ENCODE measurements at places on chromosomes 5 and 9.

DNA sequence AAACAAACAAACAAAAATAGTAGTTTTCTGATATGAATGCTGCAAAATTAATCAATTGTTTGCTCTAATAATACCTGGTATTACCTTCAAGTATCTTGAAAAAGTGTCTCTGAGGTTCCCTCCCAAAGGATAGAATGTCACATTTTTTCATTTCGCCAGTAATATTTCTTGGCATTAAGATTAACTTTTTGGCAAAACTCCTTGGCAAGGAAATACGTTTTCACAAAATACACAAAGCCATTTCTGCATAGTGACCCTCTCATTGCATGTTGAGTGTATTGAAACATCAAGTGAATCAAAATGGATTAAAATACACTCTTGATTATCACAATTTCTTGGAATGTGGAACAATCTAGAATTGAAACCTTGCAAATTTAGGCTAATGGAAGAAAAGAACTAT, 230.5 kb downstream of the ATPSCKMT start:
- no peak for DNase-seq

DNA sequence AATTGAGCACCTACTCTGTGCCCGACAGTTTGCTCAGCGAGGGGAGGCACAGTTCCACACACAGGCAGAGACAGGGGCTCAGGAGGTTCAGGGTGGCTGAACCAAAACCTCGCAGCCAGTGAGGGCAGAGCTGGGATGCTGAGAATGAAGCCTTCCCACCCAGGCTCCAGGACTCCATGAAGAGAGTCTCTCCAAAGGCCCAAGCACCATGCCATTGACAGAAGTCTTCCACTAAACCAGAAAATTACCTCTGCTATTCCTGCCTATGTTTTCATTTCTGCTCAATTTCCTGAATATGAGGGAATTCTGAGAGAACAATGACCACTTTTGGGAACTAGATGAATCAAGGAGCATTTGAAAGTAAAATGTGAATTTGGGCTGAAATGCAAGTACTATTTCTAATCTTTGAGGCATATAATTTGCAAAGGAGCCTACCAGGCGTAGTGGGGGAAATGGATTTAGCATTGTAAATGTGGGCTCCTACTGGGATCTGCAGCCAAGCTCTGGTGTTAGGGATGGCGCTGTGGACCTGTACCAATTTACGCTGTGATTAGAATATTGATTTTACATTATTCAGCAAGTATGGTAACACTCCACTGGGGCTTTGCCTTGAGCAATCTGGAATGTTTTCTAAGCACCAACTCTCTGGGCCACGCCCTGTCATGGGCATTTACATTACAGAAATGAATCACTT, 91.9 kb downstream of the DRD1 start:
- DNase-seq: no peak

GRCh38 chr9:4475301-4475700, 15.0 kb upstream of the SLC1A1 start:
- no peak for DNase-seq

DNA sequence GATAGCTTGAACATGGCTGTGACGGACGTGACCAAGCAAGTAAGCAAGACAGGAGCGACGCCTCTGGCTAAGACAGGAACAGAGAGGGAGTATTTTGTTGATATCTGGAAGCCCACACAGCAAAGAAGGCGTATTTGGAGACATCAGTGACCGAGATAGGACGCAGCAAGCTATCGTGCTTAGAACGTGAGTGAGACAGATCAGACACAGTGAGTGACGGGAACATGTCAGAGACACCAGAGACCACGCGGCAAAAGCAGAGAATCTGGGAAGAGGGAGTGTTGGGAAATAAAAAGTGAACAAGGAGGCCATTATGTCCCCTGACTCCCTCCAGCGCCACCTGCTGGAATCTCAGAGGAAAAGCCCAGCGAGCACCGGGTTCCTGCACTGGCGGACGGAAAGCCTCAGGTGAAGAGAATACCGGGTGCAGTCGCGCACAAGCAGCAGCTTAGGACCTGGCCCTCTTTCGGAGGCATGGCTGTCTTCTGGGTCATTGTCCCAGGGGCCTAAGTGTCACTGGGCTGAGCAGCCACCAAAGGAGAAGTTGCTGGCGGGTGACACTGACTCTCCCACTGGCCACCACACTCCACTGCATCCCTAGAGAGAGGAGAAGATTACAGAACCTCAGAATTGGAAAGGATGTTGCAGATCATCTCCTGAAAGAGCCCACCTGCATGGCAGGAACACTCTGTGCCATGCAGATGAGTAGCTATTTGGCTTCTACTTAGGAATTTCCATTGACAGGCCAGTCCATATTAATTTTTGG, 99.1 kb downstream of the FBXO38 start:
- peak; percentile 32 for DNase-seq

DNA sequence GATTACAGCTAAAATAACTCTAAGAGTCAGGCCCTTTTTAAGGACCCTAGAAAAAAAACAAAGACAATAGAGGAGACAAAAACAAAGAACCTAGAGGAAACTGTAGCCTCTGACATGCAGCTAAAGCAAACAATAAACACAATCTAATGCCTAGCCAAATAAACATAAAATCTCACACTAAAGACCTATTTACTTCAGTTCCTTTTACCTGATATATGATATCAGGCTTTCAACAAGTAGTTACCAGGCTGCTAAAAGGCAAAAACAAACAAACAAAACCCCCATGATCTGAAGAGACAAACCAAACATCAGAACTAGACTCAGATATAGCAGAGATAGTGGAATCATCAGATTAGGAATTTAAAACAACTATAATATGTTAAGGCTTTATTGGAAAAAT, 226.5 kb upstream of the POU5F2 start:
- DNase-seq: no peak

- peak; percentile 2 for DNase-seq
Observed at GRCh38 chr9:26947736-26948135, 694 bp upstream of the PLAA start.

- no peak for DNase-seq
Observed at GRCh38 chr5:39422728-39423285, 2.0 kb downstream of the DAB2 start.

DNA sequence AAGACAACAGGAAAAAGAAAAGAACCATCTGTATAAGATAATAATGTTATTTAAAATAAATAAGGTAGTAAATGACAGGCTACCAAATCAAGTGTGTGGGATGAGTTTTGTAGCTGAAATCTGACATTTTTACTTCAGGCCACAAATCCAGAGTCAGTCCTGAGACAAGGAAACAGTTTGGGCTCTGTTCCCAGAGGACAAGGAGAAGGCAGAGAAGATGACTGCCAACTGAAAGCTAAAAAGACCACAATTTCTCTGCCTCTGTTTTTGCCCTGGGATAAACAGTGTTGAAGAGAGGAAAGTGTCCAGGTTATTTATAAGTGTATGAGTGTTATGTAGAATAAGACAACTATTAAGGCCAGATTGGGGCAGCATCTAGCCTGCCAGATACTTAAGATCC, 180.5 kb downstream of the NFIB start:
- DNase-seq: no peak

DNA sequence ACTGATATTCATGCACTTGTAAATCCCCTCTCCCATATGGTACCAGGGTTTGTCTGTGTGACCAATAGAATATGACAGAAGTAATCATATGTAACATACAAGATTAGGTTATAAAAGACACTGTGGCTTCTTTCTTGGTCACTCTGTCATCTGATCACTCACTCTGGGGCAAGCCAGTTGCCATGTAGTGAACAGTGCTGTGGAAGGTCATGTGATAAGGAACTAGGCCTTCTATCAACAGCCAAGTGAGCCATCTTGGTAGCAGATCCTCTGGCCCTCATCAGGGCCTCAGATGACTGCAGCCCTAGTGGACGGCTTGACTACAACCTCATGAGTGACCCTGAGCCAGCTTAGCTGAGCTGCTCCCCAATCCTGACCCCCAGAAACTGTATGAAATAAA, 30.0 kb upstream of the MATR3 start:
- DNase-seq: no peak

DNA sequence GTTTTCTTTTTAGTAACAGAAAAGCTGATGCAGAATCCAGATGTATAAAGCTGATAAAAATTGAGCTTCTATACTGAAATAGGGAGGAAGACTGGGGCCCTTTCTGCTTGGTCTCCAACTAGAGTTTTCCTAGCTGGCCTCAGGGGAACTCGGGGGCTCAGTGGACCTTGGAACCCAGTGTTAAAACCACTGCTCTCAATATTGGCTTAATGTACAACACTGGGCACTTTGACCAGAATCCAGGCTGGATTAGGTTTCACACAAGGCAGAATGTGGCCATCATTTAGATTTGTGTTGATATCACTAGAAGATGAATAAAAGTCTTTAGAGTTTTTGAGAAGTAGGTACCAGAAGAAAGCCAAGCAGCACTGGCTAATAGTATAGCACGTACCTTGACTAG, 114.7 kb downstream of the GDNF start:
- no peak for DNase-seq

DNA sequence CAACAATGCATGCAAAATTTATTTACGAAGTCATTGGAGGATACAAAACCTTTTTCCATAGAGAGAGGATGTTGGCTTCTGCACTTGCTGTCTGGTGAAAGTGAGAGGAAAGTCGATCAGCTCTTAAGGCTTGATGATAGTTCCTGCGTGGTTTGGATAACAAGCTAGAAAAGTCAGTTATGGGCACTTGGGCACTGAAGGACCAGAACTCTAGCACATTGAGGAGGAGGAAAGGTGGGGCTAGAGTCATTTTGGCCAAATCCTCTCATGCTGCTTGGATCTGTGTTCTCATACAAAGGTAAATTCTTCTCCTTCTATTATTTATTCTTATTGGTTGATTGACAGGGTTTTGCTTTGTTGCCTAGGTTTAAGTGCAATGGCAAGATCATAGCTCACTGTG, 245.9 kb upstream of the ADAMTSL1 start:
- DNase-seq: no peak

- DNase-seq: no peak
Observed at GRCh38 chr9:22528485-22528884, 81.9 kb downstream of the DMRTA1 start.

- no peak for DNase-seq
Observed at GRCh38 chr5:56698463-56699381, 116.6 kb upstream of the MAP3K1 start.

- DNase-seq: no peak
Observed at GRCh38 chr9:126682113-126682810, 68.5 kb downstream of the LMX1B start.

GRCh38 chr9:123187131-123187530, 81.3 kb downstream of the STRBP start:
- no peak for DNase-seq

All from activated CD4-positive, alpha-beta T cell treated with anti-CD3 and anti-CD28 coated beads, Interleukin-2, amount 50 U/mL, for 4 hours (primary cell).